CD4-positive, alpha-beta memory T cell (primary cell): ENCODE measurements at places on chromosomes 4 and X.

DNA sequence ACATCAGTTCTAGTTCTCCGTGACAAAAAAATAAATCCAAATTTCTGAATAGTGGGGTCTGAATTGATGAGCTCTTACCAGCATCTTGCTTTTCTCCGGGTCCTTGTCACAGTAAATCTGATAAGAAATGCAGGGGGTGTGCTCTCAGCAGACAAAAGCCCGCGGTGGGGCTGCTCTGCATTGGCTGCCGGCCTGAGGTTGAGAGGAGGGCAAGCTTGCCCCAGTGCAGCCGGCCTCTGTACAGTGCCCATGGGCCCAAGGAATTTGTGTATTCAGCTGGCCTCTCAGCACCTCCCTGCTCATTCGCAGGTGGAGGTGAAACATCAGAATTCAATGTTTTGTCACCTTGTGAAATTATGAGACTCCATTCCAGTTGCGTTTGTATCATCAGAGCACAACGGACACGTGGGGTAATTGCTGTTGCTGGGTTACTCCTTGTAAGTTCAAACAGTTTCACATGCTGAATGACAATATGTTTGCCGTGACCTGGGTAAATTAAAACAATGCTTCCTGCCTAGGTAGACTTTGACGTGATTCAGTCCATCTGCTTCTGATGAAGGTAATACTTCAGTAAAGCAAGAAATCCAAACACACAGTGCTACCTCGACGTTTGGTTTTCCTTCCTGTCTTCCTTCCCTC, 596.4 kb downstream of the MID1IP1 start:
- no peak for DNase-seq

- DNase-seq, result no peak
Observed at GRCh38 chr4:67512501-67512900, 32.8 kb downstream of the CENPC start.

DNA sequence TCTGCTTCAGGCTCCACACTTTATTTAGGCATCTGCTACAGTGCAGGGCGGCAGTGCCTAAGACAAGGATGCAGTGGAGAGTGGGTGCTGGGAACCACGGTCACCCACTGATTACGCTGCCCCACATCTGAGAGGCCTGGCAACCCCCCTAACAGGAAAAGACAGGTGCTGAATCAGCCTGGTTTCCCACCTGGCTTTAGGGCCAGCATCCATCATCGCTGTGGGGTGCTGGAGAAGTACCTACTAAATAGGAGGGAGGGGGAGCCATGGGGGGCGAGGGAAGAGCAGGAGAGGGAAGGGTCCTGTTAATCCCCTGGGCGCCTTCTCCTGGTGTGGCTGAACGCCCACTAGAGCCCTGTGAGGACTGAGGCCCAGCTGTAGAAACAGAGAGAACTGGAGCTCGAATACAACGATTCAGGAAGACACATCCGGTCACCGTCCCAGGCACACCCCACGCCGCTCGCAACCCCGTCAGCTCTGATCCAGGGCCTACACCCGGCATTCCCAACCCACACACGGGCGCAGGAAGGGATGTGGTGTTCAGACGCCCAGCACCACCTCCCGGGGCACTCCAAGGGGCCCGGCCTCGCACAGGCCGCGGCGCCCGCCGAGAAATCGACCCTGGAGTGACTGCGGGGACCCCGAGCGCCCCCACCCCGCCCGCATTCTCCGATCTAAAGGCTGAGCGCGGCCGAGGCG, 554 bp downstream of the DCTD start:
- peak; percentile 51 for DNase-seq

GRCh38 chrX:43581167-43581566, 74.9 kb upstream of the MAOA start:
- no peak for DNase-seq

- DNase-seq, result no peak
Observed at GRCh38 chr4:37054531-37055077, 189.9 kb upstream of the NWD2 start.

DNA sequence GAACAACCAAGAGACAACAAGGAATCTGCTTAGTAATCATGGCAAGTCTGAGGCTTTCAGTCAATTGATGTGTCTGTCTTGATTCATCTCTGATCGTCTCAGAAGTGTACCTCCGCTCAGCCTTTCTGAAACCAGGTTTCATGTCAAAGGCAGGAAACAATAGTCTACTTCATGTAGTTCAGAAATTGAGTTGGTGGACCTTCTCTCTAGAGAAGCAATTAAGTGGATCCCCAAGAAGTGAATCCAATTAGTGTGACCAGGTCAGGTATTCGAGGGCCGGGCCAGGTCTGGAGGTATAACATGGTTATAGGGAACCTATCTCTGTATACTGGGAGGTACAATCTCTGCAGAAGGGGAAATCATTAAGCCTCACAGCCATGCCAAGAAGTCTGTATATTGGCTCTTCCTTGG, 32.0 kb downstream of the DAPP1 start:
- no peak for DNase-seq

- DNase-seq, result no peak
Observed at GRCh38 chr4:67083496-67083895, 461.8 kb downstream of the CENPC start.

- no peak for DNase-seq
Observed at GRCh38 chr4:67397931-67398330, 147.4 kb downstream of the CENPC start.

- DNase-seq, result no peak
Observed at GRCh38 chr4:100087743-100088142, 102.5 kb downstream of the DDIT4L start.

DNA sequence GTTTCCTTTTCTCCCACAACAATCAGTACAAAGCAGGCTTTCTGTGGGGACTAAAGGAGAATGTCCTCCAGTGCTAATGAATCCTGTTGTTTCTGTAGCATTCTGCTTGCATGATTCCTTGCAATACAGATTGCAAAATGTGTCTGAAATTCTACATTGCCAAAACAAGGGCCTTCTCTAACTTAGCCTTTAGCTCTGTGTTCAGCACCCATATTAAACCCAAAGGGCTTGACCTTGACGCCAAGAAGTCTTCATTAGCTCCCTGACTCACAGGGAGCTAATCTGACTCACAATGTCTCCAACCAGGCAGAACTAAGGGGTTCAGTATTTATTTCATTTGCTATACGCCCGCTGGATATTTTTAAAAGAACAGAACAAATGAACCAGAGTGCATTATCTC, 241.4 kb upstream of the CLNK start:
- DNase-seq, result no peak

DNA sequence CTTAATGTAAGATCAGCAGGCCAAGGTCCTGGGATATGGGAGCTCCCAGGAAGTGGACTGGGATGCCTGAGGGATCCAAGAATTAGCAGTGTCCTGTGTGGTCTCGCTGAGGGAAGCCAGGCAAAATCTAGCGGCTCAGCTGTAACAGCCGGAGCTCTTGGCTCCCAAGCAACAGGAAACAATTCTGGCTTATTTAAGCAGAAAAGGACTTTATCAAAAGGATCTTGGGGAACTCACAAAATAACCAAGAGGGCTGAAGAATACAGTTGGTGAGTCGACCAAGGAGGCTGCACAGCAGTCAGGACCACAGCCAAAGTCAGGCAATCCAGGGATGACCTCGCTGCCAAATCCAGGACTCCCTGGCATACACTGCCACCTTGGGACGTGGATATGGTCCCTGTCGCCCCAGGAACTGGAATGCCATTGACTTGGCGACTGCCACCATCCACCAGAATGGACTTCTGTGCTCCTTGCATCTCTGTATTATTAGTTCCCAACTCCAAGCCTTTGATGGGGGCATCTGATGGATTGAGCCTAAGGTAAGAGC, 165.3 kb upstream of the BCOR start:
- DNase-seq, result no peak

- peak; percentile 33 for DNase-seq
Observed at GRCh38 chrX:78024349-78025059, 55.1 kb upstream of the PGAM4 start.

- no peak for DNase-seq
Observed at GRCh38 chr4:189600718-189601435, 339.8 kb upstream of the FRG1 start.

DNA sequence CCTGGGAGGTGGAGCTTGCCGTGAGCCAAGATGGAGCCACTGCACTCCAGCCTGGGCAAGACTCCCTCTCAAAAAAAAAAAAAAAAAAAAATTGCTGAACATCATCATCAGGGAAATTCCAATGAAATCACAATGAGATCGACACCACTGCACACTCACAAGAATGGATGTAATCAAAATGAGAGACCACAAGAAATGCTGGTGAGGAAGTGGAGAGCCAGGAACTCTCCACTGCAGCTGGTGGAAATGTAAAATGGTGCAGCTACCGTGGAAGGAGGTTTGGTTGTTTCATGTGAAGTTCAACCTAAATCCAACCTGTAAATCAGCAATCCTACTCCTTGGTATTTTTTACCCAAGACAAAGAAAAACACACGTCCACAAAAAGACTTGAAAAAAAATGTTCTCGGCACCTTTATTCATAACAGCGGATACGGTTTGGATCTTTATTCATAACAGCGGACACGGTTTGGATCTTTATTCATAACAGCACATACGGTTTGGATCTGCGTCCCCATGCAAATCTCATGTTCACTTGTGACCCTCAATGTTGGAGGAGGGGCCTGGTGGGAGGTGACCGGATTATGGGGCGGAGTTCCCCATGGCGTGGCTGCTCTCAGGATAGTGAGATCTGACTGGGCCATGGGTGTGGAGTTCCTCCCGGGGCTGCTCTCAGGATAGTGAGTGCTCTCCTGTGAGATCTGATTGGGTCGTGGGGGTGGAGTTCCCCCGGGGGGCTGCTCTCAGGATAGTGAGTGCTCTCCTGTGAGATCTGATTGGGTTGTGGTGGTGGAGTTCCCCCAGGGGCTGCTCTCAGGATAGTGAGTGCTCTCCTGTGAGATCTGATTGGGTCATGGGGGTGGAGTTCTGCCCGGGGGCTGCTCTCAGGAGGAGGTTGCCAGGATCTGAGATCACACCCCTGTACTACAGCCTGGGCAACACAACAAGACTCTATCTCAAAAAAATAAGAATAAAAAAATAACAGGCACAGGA, 7.7 kb downstream of the GAK start:
- no peak for DNase-seq

GRCh38 chr4:53709693-53710092, 118.4 kb upstream of the LNX1 start:
- no peak for DNase-seq

DNA sequence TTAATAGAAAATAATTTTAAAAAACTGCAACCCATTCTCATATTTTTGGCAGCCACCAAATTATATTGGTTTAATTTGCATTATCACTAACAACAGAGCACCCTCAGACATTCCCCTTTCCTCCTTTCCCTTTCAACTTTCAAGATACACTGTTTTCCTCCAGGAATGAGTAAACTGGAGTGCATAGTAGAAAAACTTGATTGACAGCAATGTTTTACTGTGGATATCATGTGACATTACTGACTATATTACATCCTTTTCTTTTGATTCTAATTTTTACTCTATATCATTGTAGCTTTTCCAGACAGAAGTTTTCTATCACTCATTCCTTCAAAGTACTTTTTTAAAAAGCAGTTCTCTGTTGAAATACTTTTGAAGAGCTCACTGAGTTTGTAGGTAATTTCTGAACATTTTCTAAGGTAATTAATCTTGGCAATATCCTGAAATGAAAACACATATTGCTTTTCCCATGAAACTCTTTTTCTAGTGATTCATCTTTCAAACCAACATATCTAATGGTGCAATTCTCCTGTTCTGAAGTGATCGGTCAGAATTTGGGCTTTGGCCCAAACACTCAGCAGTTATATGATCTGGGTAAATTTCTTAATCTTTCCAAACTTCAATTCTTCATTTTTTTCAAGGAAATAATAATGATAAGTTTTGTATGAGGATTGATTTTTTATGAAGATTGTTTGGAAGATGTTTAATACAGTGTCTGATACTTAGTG, 920.4 kb upstream of the EPHA5 start:
- DNase-seq, result no peak

DNA sequence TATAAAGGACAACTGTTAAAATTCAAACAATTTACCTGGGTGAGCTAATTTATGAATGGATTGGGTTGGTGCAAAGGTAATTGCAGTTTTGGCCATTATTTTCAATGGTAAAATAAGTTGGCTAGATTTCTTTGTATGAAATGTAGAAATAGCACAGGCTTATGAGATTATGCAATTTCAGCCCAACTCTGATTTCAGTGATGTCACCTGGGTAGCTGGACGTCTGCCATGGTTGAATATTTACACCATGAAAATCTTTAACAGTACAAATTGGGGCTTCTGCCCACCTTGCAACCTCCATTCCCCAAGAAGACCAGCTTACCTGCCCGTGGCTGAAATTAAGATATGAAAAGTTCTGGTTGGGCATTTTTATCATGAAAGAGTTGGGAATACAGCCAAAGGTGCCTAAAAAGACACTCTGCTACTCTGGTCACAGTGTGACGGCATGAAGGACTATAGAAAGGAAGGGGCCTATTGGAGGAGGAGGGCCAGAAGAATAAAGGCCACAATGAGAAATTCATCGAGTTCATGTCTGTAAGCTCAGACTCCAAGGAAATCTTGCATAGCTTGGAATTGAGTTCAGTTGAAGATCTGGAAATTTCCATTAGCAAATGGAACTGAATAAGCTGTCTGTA, 29.7 kb downstream of the EGF start:
- no peak for DNase-seq

GRCh38 chr4:10106421-10107039, 10.1 kb downstream of the WDR1 start:
- DNase-seq, result no peak

DNA sequence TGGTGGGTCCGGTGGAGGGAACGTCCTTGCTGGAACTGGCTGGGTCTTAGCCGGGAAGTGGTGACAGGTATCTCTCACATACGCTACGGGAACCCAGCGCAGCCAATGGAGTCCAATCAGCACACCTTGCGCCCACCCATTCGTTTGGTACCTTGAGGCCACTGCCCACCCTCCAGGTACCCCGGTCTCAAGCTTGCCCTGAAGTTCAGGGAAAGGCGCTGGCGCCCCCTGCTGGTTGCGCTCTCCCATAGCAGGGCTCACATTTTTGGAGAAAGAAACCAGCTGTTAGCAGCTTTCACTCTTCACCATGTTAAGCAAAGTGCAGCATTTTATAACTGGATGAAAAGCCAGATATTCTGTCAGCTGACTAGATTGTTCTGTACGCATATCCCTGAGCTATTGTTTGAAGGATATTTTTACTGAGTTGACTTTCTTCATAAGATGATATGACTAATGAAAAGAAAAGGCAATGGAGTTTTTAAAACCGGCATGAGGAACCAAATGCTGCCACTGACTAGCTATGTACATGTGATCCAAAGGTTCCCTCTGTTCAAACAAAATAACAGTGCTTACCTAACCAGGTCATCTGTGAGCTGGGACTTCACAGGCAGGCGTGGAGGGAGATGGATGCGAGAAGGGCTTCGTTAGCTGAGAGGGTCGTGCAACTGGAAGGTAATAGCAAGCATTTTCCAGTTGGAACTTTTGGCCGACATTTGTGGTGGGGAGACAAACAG, 43.7 kb downstream of the OTOP1 start:
- no peak for DNase-seq
